ENCODE measurements at places on chromosomes 12 and 14.

DNA sequence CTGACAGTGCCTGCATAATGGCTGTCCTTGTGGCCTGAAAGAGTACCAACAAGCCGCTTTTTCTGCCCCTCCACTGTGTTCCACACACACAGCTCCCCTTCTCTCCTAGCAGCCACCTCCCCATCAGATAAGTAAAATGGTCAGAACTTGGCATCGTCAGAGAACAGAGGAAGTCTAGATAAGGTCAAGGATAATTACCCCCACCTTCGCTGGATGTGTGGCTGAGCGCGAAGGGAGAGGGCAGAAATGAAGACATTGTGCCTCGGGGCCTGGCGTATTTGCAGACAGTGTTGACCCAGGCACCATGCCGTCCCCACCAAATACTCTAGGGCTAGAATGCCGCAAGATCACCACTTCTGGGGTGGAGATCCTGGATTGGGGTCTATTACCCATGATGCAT lies 30.6 kb downstream of the FBXO21 start:
- no peak for DNase-seq

- no peak for DNase-seq
Measured at GRCh38 chr12:131855521-131856142, 27.4 kb downstream of the MMP17 start.

DNA sequence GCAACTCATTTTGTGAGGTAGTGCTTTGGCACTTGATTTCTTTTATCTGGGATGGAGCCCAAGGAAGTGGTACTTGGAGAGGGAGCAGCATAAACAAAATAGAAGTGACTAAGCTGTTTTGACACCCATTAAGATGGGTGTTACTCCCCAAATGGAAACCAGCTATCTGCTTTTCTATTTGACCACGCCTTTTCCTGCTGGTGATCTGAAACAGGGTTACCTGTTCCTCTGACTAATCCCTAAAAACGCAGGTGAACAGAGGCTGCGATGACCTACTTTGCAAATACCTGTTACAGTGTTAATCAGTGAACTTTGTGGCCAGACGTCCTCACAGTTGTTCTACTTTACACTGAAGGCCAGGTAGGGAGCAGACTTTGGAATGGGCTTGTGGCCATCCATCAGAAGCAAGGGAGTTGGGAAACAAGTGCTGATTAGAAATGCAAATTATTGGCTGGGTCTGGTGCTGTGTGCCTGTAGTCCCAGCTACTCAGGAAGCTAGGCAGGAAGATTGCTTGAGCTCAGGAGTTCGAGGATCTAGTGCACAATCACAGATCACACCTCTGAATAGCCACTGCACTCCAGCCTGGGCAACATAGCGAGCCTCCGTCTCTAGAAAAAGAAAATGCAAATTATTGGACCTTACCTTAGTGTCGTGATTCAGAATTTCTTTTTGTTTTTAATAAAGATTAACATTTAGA lies 58.3 kb upstream of the HECTD1 start:
- DNase-seq = no peak

- DNase-seq = no peak
Measured at GRCh38 chr14:99538733-99539132, 57.5 kb downstream of the CCNK start.

DNA sequence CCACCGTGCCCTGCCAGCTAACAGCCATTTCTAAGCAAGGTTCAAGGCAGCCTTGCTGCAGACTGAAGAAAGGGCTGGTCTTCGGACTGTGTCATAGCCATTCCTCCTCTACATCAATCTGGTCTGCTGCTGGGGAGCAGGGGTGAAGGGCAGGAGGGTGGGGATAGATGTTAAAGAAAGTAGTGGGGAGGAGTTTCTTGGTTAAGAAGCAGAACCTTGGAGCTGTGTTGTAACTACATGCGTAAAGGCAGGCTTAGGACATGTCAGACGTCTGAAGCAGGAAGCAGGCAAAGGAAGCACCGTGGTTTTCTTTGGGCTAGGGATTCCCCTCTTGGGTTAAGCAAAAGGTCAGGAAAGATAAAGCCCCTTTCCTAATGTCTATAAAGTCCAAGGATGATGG lies 18.1 kb upstream of the NEK9 start:
- DNase-seq = no peak

DNA sequence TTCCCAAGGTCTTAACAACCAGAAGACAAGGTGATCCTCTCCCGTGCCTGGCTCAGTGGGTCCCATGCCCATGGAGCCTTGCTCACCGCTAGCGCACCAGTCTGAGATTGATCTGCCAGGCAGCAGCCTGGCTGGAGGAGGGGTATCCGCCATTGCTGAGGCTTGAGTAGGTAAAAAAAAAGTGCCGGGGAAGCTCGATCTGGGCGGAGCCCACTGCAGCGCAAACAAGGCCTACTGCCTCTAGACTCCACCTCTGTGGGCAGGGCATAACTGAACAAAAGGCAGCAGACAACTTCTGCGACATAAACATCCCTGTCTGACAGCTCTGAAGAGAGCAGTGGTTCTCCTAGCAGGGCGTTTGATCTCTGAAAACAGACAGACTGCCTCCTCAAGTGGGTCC lies 104.0 kb downstream of the C14orf39 start:
- DNase-seq = no peak

- DNase-seq = peak; percentile 86
Measured at GRCh38 chr12:74889563-74890236, 319.9 kb downstream of the KCNC2 start.

GRCh38 chr12:105775343-105775742 lies 363.4 kb downstream of the NUAK1 start:
- DNase-seq = peak; percentile 10

DNA sequence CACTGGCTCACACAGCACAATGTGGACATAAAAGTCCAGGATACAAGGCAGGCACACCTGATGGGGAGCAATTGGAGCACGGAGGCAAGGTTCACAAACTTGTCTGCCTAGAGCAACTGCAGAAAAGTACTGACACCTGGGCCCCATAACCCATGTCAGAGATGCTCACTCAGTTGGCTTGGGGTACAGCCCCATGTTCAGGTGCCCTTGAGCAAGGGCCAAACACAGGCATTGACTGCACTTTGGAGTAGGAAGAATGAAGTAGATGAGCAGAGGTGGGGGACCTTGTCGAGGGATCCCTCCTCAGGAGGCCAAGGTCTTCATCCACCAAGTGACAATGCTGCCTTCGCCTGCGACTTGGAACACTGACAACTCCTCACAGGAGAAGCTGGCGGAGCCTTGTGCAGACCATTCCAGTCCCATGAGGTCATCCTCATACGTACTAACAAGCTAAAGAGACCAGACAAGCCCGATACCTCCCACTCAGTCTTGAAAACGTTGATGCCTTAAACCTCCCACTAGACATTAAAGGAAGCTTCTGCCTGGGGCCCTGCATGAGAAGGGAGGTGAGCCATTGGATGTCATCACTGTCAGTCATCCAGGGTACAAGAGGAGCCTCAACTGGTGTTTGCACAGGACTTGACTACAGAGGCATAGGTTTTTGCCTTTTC lies 42.5 kb upstream of the C14orf180 start:
- peak; percentile 52 for DNase-seq

DNA sequence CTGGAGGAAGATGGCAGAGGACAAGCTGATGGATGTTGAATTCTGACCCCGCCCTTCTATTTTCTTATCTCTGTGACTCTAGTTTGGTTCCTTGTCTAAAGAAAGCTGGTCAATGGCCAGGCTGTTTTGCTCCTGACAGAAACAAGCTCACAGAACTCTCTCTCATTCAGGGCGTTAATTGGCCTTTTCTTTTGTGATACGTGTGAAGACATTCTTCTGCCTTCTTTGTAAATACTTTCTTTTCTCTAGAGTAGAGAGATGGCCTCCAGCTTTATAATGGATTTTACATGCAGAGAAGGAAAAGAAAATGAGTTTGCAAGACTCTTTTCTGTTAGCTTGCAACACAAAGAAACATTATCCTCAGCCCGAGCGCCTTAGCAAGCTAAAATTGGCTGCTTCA lies 492.2 kb upstream of the CCDC196 start:
- DNase-seq = no peak

DNA sequence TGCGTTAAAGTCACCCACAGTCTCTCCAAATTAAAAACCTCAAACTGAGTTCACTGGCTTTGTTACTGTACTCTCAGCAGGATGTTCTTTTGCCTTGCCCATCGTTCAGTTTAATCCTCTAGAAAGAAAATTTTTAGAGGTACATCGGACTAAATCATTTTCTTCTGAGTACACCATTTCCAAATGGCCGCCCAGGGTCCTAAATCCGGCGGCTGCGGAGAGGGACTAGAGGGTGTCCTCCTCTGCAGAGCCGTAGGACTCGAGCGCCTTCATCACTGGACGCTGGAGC lies 1.4 kb downstream of the LIN7A start:
- no peak for DNase-seq

- no peak for DNase-seq
Measured at GRCh38 chr12:39062266-39062996, 157.0 kb upstream of the CPNE8 start.

- DNase-seq = no peak
Measured at GRCh38 chr12:67667276-67668073, 18.9 kb downstream of the DYRK2 start.

GRCh38 chr12:5305886-5306545 lies 125.9 kb upstream of the NTF3 start:
- no peak for DNase-seq

DNA sequence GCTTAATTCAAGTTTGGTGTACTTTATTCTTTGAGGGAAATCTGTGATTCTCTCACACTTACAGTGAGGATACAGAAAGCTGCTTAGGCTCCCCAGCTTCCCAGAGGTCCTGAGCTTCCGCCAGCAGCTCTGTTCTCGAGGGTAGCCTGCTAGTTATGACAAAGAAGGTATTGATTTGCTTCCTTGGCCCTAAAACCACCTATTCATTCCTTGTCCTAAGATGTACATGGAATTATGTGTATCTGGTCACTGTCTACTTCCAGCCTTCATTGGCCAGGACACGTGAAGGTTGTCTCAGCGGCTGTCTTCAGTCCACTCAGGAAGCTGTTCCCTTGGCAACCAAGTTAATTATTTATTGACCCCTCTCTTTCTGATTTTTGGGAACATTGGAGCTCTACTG lies 55.7 kb downstream of the GALNT8 start:
- DNase-seq = no peak

DNA sequence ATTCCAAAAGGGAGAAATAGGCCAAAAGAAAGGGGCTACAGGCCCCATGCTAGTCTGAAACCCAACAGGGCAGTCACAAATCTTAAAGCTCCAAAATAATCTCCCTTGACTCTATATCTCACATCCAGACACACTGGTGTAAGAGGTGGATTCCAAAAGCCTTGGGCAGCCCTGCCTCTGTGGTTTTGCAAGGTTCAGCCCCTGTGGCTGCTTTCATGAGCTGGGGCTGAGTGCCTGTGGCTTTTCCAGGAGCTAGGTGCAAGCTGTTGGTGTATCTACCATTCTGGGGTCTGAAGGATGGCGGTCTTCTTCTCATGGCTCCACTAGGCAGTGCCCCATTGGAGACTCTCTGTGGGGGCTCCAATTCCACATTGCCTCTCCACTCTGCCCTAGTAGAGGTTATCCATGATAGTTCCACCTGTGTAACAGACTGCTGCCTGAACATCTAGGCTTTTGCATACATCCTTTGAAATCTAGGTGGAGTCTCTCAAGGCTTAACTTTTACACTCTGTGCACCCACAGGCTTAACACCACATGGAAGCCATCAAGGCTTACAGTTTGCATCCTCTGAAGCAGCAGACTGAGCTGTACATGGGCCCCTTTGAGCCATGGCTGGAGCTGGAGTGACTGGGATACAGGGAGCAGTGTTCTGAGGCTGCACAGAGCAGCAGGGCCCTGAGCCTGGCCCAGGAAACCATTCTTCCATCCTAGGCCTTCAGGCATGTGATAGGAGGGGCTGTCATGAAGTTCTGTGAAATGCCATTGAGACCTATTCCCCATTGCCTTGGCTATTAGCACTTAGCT lies 66.5 kb upstream of the ABCD2 start:
- DNase-seq = no peak

DNA sequence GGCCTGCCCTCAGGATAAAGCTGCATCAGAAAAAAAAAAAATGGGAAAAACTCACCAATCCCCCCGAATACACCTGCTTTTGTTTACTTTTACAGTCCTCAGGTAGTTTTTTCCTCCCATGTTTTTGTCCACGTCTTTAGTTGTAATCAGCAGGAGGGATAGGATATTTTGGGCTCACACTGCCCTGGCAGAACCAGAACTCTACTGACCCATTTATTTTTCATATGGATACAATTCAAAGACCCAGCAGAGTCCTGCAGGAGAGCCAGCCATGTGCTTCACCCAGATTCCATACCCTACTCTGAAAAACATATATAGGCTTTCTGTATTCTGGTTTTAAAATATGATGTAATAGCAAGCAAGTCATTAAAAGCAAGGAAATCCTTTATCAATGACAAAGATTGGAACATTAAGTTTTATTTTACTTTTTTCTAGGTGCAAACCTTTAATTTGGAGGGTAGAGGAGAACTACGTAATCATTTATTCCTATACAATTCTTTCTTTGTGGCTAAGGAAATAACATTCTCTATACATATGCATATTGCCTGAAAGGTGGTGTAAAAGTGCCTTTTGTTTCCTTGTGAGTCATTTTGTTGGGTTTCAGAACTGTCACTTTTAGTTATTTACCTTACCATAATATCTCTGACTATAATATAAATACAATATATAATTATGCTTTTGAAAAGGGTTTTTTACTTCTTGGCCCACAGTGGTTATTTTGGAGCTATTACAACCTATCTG lies 19.1 kb downstream of the DACT1 start:
- no peak for DNase-seq

DNA sequence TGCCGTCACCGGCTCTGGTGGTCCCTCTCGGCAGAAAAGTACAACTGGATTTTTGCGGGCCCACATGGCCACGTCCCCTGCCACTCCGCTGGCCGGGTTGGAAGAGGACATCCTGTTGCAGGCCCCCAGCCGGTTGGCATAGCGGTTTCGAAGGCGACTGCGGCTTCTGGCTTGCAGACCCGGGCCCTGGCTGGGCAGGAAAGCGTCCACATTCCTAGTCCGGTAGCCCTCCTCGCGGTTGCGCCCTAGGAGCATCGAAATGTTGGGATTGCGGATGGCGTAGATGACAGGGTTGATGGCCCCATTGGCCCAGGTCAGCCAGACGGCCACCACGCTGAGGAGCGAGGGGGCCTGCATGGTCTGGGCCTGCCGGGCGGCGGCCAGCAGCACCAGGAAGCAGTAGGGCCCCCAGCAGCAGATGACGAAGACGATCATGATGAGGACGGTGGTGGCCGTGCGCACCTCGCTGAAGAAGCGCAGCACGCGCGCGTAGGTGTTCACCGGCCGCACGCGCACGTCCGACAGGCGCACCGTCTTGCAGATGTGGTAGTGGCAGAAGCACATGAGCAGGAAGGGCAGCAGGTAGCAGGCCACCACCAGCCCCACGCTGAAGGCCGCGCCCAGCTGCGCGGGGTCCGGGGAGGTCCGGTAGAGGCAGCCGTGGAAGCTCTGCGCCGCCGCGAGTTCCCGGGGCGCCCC lies 1.2 kb downstream of the GPR135 start:
- DNase-seq = no peak

DNA sequence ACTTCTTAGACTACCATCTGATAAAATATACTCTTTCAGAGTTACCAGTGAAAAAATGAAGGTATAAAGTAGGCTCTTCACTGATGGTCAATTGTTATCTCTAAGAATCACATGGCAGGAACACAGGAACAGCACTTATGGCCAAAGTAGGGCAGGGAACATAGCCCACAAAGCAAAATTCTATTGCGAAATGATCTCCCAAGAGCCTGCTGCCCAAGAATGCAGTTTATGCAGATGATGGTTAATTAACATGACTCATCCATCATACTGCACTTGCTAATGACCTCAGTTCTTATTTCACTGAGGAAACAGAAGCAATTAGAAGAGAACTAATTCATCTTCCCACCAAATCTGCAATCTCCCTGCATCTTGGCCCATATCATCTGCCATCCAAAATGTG lies 133.8 kb downstream of the SLC2A13 start:
- DNase-seq = no peak

- no peak for DNase-seq
Measured at GRCh38 chr14:75063013-75063412, 811 bp downstream of the ACYP1 start.

- no peak for DNase-seq
Measured at GRCh38 chr14:53493860-53494259, 340.7 kb upstream of the DDHD1 start.
